HepG2 (cell line): ENCODE measurements at places on chromosomes 16 and 17. TPM values are rescaled to one million over a fixed set of nuclear protein-coding genes. Genes with fewer than 3 reads are reported as not detected.
A peak's percentile ranks its signal among the peaks of the same experiment; 100 is the strongest.

GRCh38 chr16:11392041-11392581 lies 46.9 kb downstream of the RMI2 start:
- no peak for DNase-seq

GRCh38 chr16:58027161-58027915 lies 1.8 kb downstream of the MMP15 start:
- DNase-seq, result peak; percentile 37

DNA sequence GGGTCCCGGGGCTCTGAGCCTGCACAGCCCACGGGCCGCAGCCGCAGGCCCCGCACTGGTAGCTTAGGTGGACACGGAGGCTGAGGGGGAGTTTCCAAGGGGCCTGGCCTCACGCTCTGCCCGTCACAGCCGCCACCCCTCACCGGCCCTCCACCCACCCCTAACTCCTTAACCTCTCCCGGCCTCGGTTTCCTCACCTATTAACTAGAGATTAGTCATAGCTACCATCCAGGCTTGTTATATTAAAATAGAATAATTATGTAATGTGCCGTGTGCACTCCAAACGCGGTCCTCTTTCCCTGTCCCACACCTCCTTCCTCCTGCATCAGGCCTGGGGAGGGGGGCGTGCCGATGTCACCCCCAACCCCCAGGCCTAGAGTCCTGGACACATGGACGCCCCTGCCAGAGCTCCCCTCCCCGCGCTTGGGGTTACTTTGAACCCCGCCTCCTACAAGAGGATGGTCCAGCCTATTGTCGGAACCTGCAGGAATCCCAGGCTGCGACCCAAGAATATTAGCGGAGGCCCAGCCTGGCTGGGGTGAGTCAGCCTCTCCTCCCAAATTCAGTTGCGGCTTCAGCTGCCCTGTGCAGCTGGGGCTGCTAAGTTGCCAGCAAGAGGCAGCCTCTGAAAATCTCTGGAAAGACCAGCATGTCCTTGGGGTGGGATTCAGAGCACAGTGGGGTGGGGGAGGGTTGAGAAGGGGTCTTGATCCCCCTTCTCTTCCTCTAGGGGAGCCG lies 17.3 kb downstream of the SOCS3 start:
- DNase-seq, result no peak

GRCh38 chr17:50916026-50916707 lies 50.0 kb upstream of the TOB1 start:
- DNase-seq, result no peak

GRCh38 chr16:86067516-86067915 lies 168.6 kb downstream of the IRF8 start:
- no peak for DNase-seq

DNA sequence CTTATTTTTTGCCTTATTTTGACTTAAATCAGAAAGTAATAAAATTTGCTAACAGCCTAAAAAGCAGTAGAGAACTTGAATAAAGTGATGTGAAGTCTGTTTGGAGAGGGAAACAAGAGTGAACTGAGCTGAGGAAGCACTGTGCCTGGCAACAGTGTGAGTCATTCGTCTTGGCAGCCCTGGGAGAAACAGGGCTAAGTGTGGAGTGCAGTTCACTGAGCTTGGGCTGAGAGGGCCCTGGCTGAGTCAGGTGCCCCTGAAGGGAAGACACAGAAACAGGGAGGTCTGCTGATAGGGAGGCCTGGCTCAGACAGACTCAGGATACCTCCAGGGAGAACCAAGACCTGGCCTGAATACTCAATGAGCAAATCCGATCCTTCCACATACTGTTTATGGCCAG lies 132.1 kb downstream of the HS3ST4 start:
- no peak for DNase-seq

DNA sequence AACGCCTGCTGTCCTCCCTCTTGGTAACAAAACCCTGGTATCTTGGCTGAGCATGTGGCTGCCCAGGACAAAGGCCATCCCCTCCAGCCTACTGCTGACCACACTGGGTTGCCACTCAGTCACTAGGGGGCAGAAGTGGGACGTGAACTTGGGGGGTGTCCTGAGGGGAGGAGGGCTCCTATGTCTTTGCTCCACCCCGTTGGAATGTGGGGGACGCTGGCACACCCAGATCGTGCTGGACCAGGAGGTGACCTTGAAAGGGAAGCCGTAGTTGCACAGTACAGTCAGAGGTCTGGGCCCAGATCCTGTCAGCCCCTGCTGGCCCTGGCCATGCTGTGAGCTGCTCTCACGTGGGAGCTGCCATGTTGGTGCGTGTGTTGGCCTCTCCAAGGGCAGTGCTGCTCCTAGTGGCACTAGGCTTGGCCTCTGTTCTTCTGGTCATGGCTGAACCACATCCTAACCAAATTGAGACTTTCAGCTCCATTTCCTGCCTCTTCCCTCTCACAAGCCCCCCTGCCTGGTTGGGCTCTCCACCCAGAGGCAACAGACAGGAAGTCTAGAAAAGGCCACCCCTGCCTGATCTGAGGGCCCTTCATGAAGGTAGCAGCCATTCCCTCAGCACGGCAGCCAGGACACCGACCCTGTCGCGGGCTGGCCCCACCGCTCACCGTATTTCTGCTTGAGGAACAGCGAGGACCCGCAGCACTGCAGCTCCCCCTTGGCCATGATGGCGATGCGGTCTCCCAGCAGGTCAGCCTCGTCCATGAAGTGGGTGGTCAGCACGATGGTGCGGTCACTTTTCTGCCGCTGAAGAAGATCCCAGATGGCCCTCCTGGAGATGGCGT lies 29.0 kb upstream of the RNPS1 start:
- peak; percentile 54 for DNase-seq

GRCh38 chr17:81520021-81520901 lies 7.7 kb upstream of the ACTG1 start:
- DNase-seq, result no peak

DNA sequence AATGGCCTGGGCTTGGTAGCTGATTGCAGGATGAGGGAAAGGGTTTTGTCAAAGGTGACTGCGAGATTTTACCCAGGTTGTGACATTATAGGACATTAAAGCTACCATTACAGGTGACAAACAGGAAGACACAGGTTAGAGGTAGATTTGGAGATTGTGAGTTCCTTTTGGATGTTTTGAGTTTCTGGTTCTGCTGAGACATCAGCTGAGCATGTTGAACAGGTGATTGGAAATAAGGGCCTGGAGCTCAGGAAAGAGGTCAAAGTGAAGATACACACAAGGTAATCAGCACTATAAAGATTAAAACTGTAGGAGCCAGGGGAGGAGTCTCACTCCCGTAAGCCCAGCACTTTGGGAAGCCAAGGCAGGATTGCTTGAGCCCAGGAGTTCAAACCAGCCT lies 6.0 kb downstream of the GSDMA start:
- no peak for DNase-seq

DNA sequence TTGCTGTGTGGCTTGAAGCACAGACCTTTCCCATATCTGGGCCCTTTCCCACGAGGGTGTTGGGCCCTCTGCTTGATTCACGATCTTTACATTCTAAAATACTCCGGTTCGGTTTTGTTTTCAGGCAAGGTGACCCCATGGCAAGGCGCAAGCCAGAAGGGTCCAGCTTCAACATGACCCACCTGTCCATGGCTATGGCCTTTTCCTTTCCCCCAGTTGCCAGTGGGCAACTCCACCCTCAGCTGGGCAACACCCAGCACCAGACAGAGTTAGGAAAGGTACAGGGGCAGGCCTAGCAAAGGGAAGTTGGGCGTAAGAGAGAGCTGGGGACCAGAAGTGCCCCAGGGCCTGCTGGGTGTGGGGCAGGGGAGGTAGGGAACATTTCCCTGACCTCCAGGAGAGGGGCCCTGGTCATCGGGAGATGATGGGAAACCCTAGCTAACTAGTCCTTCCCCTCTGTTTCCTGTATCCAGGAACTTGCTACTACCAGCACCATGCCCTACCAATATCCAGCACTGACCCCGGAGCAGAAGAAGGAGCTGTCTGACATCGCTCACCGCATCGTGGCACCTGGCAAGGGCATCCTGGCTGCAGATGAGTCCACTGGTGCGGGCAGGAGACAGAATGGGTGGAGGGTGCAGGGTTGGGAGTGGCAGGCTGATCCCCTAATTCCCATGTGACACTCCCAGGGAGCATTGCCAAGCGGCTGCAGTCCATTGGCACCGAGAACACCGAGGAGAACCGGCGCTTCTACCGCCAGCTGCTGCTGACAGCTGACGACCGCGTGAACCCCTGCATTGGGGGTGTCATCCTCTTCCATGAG lies 1.4 kb downstream of the ALDOA start:
- DNase-seq, result no peak

DNA sequence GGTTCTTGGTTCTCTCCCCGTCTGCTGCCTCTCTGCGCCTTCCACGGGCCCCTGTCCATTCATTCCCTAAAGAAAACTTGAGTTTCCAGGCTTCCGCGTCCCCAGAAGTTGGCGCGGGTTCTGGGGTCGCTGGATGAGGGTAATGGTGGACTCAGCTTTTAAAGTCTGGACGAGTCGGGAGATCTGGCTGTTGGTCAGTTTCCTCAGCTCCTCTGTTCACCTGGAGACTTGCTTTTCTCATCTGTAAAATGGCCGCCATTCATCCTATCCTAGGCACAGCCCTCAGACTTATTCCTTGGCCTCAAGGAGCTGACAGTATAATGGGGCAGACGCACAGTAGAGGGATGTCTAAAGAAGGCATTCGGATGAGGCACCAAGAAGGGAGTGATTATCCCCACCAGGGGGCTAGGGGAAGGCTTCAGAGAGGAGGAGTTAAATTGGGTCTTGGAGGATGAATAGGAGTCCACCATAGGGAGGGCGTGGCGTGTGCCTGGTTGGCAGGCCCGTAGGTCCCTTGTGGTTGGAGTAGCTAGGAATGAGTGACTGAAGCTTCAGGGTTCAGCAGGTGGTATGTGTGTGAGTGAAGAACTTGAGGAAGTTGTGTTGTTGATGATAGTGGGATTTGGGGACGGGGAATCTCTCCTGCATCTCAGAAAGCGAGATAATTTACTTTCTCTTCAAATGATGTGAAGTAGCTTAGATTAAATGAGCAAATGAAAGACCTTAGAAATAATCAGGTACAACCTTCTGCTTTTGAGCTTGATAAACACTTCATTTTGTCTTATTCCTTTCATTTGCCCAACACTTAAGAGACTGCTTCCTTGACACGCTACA lies 652 bp downstream of the VPS35L start:
- no peak for DNase-seq

GRCh38 chr17:18033442-18034099 lies 5.4 kb downstream of the ATPAF2 start:
- peak; percentile 83 for DNase-seq

DNA sequence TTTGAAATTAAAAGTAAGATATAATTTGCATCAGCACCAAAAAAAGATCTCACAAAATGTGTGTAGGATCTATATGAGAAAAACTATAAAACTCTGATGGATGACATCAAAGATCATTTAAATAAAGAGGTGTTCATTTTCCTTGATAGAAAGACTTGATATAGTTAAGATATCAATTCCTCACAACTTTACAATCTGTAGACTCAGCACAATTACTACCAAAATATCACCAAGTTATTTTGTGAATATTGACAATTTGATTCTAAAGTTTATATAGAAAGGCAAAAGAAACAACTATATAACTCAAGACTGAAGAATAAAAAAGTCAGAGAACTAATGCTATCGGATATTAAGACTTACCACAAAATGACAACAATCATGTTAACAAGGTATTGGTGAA lies 638.9 kb downstream of the HS3ST4 start:
- no peak for DNase-seq

DNA sequence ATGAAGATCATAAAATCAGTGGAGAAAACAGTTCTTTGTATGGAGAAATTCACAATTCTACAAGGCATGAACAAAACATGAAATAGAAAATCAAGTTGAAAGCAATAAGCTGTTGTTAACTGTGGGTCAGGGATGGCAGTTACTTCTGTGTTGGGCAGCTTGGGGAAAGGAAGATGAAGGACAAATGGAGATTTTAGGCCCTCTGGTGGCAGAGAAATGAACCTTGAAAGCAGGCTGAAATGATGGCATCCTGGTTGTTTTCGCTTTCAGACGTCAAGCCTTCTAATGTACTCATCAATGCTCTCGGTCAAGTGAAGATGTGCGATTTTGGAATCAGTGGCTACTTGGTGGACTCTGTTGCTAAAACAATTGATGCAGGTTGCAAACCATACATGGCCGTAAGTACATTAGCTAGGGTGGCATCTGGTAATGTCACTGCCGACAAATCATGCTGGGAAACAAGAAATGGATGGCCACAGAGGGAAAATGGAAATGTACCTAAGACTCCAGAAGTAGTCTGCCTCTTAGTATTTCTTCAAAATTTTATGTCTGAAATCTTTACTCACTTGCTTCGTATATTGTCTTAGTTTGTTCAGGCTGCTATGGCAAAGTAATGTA lies 108.9 kb downstream of the MAP2K6 start:
- peak; percentile 58 for DNase-seq

DNA sequence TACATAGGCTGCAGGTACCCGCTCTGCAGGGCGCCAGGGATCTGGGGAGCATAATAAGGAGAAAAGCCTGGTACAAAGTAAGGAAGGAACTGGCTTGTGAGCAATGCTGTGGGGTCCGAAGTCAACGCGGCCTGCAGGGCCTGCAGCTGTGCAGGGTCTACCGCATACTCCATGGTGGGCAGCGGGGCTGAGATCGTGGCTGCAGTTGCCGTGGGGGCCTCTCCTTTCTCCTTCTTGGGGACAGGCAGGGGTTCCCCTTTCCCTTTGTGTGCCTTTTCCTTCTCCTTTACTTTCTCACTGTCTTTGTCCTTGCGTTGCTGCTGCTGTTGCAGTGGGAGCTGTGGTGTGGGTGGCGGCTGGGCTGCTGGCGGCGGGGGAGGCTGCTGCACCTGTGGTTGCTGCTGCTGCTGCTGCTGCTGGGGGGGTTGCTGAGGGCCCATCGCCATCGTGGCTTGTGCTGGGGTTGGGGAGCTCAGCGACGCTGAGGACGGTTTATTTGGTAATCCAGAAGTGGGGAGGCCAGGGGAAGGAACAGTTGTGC lies 259.6 kb downstream of the ZFHX3 start:
- DNase-seq, result no peak

DNA sequence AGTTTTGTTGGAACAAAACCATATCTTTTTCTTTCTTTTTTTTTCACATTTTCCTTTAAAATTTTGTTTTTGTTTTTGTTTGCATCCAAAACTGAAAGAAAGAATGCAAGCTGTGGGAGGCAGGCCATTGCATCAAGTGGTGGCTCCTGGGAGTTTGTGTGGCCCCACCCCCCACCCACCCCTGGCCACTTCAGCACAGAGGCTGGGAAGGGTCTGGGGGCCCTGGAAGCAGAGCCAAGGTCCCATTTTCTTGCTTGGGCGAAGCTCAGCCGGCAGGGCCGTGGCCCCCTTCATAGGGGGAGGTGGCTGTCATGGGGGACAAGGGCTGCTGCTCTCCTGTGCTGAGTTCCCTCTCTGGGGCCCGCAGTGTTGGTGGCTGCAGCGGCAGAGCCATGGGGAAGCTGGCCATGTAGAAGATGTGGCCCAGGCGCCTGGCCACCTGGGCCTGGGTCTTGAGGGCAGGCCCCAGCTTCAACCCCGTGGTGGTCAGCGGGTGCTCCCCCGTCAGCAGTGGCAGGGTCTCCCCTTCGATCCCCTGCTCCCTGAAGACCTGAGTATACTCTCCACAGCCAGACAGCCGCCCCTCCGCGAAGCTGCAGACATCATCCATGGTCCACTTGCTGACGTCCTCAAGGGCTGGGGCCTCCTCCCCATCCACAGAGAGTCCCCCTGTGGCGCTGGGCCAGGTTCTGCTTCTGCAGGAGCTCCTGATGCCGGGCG lies 19.8 kb downstream of the PAFAH1B1 start:
- no peak for DNase-seq

- no peak for DNase-seq
Measured at GRCh38 chr17:31580706-31581490, 189.4 kb downstream of the RAB11FIP4 start.

TLK2 gene
- total RNA-seq, result 58.7 and 64.6 TPM in 2 replicates

G6PC1 gene
- total RNA-seq, result 0.56 and 1.7 TPM in 2 replicates

SOCS7 gene
- 24.0 and 24.2 TPM in 2 replicates for total RNA-seq

IRX6 gene
- not detected in 2 replicates for total RNA-seq

C16orf96 gene
- not detected in 2 replicates for total RNA-seq

CSF3 gene
- total RNA-seq, result not detected in 2 replicates

CAMKK1 gene
- total RNA-seq, result 0.83 and 1.5 TPM in 2 replicates

TAT gene
- 1.6 and 2.2 TPM in 2 replicates for total RNA-seq
